ENCODE measurements at places on chromosomes 16 and 17.

- no peaks in the 10 kb centered on the region for H3K4me1 ChIP-seq
- no peak for DNase-seq
- no peak overlapping the region for H3K4me3 ChIP-seq
- H3K27ac ChIP-seq, result no peak overlapping the region
- H3K36me3 ChIP-seq, result no peaks in the 10 kb centered on the region
These were observed 8.1 kb downstream of the MYOCD start for GRCh38 chr17:12673788-12674187.

DNA sequence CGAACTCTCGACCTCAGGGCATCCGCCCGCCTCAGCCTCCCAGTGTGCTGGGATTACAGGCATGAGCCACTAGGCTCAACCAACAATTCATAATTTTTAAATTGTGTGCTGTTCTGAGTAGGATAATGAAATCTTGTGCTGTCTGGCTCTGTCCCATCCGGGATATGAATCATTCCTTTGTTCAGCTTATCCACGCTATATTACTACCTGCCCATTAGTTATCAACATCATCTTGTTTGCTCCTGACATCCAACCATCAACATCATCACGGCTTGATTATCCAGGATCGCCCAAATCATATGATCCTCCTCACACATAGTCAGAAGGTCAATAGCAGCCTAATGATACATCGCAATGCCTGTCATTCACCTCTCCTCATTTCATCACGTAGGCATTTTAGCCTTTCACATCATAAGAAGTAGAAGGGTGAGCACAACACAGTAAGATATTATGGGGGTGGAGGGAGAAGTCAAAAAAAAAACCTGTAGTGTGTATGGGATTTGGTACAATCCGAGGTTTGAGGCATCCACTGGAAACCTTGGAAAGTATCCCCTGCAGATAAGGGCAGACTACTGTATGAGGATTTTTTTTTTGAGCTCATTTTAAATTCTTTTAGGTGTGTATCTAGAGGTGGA lies 77.0 kb upstream of the SIAH1 start:
- H3K36me3 ChIP-seq, result no peaks in the 10 kb centered on the region
- H3K4me1 ChIP-seq, result no peaks in the 10 kb centered on the region
- no peaks in the 10 kb centered on the region for H3K27me3 ChIP-seq
- DNase-seq, result no peak
- no peak overlapping the region for H3K4me3 ChIP-seq

GRCh38 chr17:77526259-77526711 lies 385.5 kb downstream of the SEC14L1 start:
- no peak overlapping the region for H3K27ac ChIP-seq
- no peaks in the 10 kb centered on the region for H3K4me1 ChIP-seq
- peaks cover 21% of the 10 kb centered on the region for H3K27me3 ChIP-seq
- no peaks in the 10 kb centered on the region for H3K36me3 ChIP-seq

DNA sequence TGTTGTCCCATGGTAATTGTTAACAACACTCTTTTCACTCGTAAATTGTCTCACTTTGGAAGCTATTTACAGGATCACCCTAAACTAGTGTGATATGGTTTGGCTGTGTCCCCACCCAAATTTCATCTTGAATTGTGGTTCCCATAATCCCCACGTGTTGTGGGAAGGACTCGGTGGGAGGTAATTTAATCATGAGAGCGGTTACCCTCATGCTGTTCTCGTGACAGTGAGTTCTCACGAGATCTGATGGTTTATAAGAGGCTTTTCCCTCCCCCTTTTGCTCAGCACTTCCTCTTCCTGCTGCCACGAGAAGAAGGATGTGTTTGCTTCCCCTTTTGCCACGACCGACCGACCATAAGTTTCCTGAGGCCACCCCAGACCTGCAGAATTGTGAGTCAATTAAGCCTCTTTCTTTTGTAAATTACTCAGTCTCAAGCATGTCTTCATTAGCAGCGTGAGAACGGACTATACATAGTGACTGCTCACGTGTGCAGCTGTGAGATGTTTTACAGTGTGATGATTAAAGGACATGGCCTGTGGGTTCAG lies 34.4 kb downstream of the DNAH3 start:
- H3K27me3 ChIP-seq, result no peaks in the 10 kb centered on the region
- H3K36me3 ChIP-seq, result no peaks in the 10 kb centered on the region
- DNase-seq, result no peak
- H3K27ac ChIP-seq, result no peak overlapping the region
- H3K4me1 ChIP-seq, result peaks cover 8% of the 10 kb centered on the region

- H3K27ac ChIP-seq, result no peak overlapping the region
- peaks cover 12% of the 10 kb centered on the region for H3K4me1 ChIP-seq
- H3K36me3 ChIP-seq, result no peaks in the 10 kb centered on the region
- peak overlapping the region; percentile 65 for H3K4me3 ChIP-seq
- no peaks in the 10 kb centered on the region for H3K27me3 ChIP-seq
These were observed 828 bp downstream of the EMP2 start for GRCh38 chr16:10579575-10579964.
